ENCODE measurements at places on chromosomes 4 and X. TPM values are rescaled to one million over a fixed set of nuclear protein-coding genes. Genes with fewer than 3 reads are reported as not detected.

Gene TXK
- 79.0 TPM for total RNA-seq

Gene ZAR1
- total RNA-seq, result not detected

Gene CT47A1
- total RNA-seq, result not detected

Gene BMX
- not detected for total RNA-seq

Gene AREG
- 0.59 TPM for total RNA-seq

Gene PCDH7
- 0.07 TPM for total RNA-seq

Gene DTHD1
- total RNA-seq, result 7.9 TPM

Gene CFI
- 0.66 TPM for total RNA-seq

Gene SPACA5B
- total RNA-seq, result not detected

Gene IL15
- total RNA-seq, result 4.1 TPM

Gene IBSP
- not detected for total RNA-seq

Gene TNIP3
- 1.2 TPM for total RNA-seq

Gene AFM
- total RNA-seq, result not detected

Gene KLB
- total RNA-seq, result 0.06 TPM

Gene ODAPH
- not detected for total RNA-seq

Gene SLC9B1
- total RNA-seq, result 4.2 TPM

Gene ZFP42
- not detected for total RNA-seq

Gene FGA
- total RNA-seq, result 4.8 TPM

Gene ZNF41
- total RNA-seq, result 8.4 TPM

Gene SLC10A6
- total RNA-seq, result not detected

Gene RTL3
- not detected for total RNA-seq

Gene MAML3
- total RNA-seq, result 2.0 TPM

Gene PAGE4
- not detected for total RNA-seq

Gene MAD2L1
- total RNA-seq, result 8.2 TPM

Gene SSX4B
- total RNA-seq, result not detected

Gene CENPU
- 7.8 TPM for total RNA-seq

Gene CENPVL2
- not detected for total RNA-seq

Gene PABPC1L2A
- not detected for total RNA-seq

Gene RXFP1
- not detected for total RNA-seq

Gene ETNPPL
- not detected for total RNA-seq

Gene LONRF3
- total RNA-seq, result 11.2 TPM

Gene TRIM75
- total RNA-seq, result not detected

Gene RUFY3
- total RNA-seq, result 33.3 TPM

Gene SH3TC1
- total RNA-seq, result 40.3 TPM

Gene RAI2
- total RNA-seq, result 1.7 TPM

Gene STEEP1
- 21.4 TPM for total RNA-seq

Gene NKRF
- total RNA-seq, result 13.0 TPM
